Stimulated activated CD4-positive, alpha-beta T cell treated with anti-CD3 and anti-CD28 coated beads, Interleukin-15, amount 100 ng/mL, for 1 hour (primary cell): ENCODE measurements at places on chromosomes 1 and 21.
A peak's percentile ranks its signal among the peaks of the same experiment; 100 is the strongest.

DNA sequence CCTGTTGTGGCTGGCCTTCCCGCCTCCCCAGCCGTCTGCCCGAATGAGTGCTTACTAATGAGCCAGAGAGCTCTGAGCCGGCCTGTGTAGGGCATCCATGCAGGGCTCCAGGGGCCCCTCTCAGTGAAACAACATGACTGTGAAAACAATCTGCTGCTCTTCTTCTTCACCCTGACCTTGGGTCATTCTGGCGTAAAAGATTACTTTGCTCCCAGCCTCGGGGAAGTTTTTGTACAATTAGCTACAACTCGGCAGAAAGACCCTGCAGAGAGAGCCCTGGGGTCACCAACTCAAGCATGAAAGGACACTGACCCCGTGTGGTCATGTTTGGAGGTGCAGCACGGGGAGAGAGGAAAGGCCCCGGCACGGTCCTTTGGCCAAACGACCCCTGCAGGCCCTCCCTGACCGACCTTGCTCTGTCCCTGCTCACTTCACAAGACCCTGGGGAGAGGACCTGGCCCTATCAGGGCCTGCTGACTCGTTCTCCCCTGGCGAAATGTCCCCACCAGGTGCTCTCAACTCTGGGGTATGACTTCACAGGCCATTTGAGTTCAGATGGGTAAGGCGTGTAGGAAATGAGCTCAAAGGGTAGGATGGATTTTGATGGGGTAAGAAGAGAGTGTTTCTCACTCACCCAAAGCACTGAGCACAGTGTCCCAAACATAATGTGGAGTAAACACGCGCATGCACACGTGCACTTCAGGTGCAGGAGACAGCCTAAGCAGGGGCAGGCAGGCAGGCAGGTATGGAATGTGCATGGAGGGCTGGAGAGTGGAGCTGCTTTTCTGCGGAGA, 22.9 kb upstream of the FAM20B start:
- DNase-seq: peak; percentile 56

GRCh38 chr21:39788383-39788782, 43.4 kb downstream of the IGSF5 start:
- no peak for DNase-seq

- DNase-seq: no peak
These were observed 111.8 kb upstream of the NBPF11 start for GRCh38 chr1:148263906-148264255.

DNA sequence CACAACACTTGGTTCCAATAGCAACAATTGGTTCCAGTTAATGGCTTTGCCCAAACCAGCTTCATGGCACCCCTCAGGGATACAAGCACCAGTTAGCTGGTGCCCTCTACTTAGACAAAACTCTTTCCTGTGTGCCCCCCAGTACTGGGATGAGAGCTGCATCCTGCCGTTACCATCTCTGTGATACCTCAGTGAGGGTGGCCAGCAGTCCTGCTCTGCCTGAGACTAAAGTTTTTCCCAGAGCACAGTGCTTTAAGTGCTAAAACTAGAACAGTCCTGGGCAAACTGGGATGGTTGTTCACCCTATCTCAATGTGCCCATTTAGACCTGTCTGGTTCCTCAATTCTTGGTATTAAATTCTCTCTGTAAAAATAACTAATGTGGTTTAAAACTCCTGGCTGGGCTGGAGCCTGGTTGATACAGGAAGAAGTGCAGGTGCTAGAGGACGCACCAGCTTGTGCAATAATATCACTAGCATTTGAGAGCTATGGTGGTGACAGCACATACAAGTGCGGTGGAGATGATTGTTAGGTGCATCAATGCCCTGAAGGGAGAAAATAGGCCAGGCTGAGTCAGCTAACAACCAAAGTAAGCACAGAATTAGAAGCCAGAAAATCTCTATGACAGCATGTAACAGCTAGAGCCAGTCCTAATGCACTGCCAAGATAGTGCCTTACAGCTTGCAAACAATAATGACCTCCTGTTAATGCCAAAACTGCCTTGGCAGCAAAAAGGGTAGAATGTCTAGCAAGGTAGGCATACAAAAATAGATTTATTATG, 179.8 kb upstream of the GALNT2 start:
- no peak for DNase-seq

DNA sequence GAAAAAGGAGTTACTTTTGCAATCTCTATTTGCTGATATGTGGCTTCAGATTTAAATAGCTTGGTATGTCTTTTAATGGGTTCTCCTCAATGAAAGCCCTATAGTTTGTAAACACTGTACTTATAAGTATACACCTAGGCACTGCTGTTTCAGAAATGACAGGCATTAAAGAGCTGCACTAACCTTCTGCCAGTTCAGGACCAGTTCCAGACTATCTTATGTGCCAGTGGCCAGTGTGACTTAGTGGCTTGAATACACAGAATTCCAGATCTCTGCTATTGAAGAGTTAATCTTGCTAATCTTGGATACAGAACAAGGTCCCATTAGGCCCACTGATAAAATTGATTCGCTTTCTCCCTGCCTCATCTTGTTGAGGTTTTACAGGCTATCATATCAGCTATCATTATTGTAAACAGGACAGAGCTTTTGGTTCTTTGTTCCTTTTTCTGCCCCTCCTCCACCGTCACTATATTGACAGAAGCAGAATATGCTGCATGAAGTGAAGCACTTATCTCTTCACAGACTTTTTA, 337.5 kb downstream of the LRRIQ3 start:
- DNase-seq: no peak

DNA sequence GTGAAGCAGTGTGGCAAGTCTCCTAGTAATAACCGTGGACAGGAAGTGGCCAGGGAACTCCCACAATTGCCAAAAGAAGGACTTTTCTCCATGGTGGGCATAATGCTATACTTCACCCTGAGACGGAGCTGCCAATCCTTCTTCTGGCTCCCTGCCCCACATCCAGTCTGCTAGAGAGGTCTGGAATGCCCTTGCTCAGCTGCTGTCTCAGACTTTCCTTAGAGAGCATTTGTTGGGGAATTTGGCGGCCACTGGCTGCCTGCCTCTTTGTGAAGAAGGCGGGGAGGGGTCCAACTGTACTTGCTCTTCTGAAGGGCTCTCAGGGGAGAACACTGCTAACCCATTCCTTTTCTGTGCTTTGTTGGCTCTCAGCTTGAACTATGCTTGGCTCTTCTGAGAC, 123.7 kb upstream of the EDN2 start:
- DNase-seq: no peak

- DNase-seq: no peak
These were observed 510 bp upstream of the UBIAD1 start for GRCh38 chr1:11272544-11272831.
